ENCODE measurements at places on chromosomes 3 and 15. TPM values are rescaled to one million over a fixed set of nuclear protein-coding genes. Genes with fewer than 3 reads are reported as not detected.

- DNase-seq, result no peak
Measured at GRCh38 chr3:181899702-181900101, 188.0 kb downstream of the SOX2 start.

Gene EPB42
- total RNA-seq, result not detected

Gene TRAIP
- total RNA-seq, result 5.3 TPM

- no peak for DNase-seq
Measured at GRCh38 chr15:51735228-51736010, 2.0 kb downstream of the LYSMD2 start.

Gene HLTF
- 10.8 TPM for total RNA-seq

DNA sequence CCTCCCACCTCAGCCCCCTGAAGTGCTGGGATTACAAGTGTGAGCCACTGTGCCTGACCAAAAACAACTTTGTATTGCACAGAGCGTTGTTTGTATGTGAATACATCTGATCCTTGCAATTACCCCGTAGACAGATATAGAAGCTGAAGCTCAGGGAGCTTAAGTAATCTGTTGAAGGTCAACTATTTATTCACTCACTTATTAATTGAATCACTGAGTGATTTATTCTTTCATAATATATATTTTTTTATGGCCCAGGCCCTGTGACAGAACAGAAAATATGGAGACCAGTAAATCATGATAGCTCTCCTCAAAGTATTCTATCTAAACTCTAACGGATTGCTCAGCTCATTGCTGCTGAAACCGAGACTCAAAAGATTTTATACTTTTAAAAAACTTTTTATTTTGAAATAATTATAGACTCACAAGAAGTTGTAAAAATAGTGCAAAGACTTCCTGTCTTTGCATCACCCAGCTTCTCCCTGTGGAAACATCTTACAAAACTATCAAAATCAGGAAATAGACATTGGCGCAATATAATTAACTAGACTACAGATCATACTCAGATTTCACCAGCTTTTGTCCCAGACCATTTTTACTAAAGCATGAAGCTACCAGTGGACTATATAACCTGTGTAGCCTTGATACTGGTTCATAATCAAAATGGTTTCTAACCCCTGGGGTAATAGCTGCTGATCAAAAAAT is 466.1 kb downstream of the PDCD6IP start:
- no peak for DNase-seq

DNA sequence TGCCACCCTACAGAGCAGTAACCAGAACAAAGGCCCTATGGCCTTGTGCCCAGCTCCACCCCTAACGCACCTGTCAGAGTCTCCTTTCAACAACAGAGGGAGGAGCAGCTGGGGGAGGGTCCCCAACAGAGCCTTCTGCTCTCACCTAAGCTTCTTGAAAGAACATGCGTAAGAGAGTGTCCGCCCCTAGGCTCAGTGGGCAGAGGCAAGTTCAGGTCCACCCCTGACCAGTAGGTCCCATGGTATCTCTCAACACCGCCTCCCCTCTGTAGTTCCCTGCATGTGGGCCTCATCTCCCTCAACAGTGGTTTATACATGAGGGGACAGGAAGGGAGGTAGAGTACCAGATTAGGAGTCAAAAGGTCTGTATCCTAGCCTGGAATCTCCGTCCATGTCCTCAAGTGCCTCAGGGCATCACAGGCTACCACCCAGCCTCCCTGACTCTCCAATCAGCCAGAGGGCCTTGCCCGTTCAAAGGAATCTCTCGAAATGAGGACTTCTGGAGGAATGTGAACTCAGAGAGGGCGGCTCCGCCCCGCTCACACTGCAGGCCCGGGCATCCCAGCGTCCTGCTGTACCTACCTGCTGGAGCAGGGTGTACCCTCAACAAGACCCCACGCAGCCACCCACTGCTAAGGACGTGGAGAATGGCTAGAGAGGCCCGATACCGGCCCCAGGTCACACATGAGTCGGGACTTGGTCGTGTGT is 680 bp downstream of the POC1A start:
- peak; percentile 70 for DNase-seq

Gene ST8SIA2
- total RNA-seq, result 0.73 TPM

- peak; percentile 12 for DNase-seq
Measured at GRCh38 chr3:160226026-160226907, 1.0 kb downstream of the C3orf80 start.

Gene ARGFX
- not detected for total RNA-seq

DNA sequence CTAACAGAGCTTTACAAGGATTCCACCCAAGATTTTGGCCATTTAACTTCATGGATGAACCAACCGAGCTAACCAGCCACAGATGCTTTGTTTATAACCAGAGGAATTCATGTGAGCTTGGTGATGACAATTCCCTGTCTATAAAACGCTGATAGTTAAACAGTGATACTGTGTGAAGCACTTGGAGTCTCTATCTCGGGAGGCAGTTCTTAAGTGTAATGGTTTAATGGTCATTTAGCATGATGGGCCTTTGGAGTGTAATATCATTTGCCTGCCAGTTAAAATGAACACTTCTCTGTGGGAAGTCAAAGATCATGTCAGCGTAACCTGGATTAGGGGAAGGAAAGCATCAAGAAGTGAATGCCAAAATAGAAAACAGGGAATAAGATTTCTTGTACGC is 368.6 kb upstream of the THRB start:
- no peak for DNase-seq

DNA sequence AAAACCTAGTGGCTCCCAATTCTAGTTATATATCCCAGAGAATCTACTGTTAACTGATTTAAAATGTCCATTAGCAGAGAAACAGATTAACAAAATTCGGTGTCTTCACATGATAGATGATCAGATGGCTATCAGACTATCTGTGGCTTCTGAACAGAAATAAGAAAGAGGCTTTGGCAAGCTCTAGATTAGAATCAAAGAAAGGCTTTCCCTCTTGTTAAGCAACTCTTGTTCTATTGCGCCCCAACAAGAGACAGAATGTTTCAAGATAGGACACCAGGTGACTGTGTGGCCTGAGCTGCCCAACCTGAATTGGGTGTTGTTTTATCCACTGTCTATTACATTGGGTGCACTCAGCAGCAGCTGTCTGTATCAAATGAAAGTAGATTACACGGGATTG is 483.7 kb downstream of the FHIT start:
- no peak for DNase-seq
